ENCODE measurements at places on chromosomes 12 and 14. TPM values are rescaled to one million over a fixed set of nuclear protein-coding genes. Genes with fewer than 3 reads are reported as not detected.
A peak's percentile ranks its signal among the peaks of the same experiment; 100 is the strongest.

The B4GALNT1 gene
- total RNA-seq: 14.1 TPM

DNA sequence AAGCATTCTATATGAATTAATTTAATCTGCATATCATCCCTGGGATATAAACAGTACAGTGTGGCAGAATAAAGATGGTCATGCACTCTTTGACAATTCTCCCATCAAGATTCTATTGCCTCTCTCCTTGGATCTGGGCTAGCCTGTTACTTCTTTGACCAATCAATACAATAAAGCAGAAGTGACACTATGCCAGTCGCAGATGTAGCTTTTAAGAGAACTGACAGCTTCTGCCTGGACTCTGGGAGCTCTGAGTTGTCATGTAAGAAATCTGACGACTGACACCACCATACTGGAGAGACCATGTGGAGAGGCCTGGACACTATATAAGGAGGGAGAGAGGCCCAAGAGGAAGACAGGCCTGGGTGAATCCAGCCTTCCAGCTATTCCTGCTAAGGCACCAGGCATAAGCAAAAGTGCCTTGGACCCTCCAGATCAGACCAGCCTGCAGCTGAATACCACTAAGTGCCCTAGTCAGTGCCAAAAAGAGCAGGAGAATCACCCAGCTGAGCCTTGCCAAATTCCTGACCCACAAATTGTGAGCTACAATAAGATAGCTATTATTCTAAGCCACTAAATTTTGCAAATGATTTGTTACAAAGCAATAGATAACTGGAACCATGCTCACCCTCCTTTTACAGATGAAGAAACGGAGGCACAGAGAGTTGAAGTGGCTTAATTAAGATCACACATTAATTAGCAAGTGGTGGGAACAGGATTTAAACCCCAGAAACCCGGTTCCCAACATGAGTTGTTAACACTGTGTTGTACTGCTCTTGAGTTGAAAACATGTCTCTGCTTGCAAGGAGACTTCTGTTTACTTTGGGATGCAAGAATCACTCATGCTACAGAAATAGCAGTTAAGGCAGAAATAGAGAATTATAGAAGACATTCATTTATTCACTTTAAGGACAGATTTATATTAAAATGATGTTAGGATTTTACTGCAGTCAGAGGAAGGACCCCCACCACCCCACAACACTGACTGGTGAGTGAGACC lies 84.6 kb downstream of the RIN3 start:
- no peak for DNase-seq

GRCh38 chr12:2376908-2377657 lies 324.3 kb downstream of the CACNA1C start:
- DNase-seq: no peak

GRCh38 chr14:41280745-41281144 lies 325.9 kb upstream of the LRFN5 start:
- no peak for DNase-seq

The GYS2 gene
- total RNA-seq: not detected

GRCh38 chr12:26919216-26919555 lies 18.6 kb downstream of the INTS13 start:
- DNase-seq: no peak

The KRT6C gene
- total RNA-seq: 0.34 TPM

The TMTC2 gene
- 44.1 TPM for total RNA-seq

- DNase-seq: no peak
Measured at GRCh38 chr12:120172053-120172452, 22.5 kb downstream of the GCN1 start.

DNA sequence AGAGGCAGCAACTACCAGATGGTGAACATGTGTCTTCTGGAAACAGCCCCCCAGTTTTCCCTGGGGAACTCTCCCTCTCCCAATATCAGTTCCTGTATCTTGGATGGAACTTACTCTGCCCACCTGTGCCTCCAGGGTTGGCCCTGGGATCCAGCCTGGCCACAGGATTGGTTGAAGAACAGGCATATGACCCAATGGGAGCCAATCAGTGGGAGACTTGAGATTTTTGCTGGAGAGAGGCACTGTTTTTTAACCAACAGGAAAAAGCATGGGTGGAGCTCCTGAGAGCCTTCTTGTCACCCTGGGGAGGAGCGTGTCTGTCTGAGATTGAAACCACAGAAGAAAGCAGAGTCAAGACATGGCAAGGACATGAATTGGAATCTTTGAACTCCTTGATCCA lies 33.6 kb upstream of the COX6A1 start:
- DNase-seq: no peak

- DNase-seq: no peak
Measured at GRCh38 chr14:101707863-101708620, 53.5 kb upstream of the PPP2R5C start.

The RD3L gene
- total RNA-seq: not detected

- DNase-seq: peak; percentile 17
Measured at GRCh38 chr14:55354500-55354899, 57.1 kb downstream of the ATG14 start.

The KRT79 gene
- not detected for total RNA-seq

The USP44 gene
- total RNA-seq: 5.6 TPM

The ACOT6 gene
- total RNA-seq: not detected

The GPRC5A gene
- 2.0 TPM for total RNA-seq

- no peak for DNase-seq
Measured at GRCh38 chr12:103639983-103640382, 52.9 kb downstream of the STAB2 start.

The RNFT2 gene
- total RNA-seq: not detected

- DNase-seq: no peak
Measured at GRCh38 chr12:14558473-14558959, 9.2 kb downstream of the PLBD1 start.

DNA sequence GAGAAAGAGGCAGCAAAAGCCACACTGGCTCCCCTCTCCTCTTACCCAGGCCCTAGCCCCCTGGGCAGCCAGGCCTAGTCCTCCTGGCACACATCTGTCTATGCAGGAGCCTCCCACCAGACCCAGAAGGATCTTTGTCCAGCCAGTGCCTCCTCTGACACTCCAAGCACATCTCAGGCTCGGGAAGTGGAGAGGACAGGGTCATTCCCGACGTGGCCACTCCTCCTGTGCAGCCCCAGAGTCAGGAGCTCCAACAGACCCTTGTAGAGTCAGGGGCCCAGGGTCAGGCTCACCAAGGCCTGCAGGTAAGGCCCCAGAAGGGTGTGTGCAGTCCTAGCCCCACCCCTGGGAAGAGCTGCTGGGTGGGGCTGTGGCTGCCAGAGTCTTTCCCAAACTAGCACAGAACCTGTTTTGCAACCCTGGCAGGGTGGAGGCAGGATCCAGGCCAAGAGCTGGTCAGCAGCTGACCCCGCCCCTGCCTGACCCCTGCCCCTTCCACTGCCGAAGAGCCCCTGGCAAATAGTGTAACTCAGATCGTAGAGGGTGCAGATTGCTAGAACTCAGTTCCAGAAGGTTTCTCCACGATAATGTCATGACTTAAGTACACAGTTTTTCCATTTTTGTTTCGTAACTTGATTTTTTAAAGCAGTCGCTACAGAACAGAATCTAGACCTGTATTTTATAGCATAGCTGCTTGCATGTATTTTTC lies 26.6 kb upstream of the PNMA1 start:
- peak; percentile 87 for DNase-seq

GRCh38 chr14:24441485-24441884 lies 1.1 kb downstream of the SDR39U1 start:
- no peak for DNase-seq

The ANKRD33 gene
- not detected for total RNA-seq

DNA sequence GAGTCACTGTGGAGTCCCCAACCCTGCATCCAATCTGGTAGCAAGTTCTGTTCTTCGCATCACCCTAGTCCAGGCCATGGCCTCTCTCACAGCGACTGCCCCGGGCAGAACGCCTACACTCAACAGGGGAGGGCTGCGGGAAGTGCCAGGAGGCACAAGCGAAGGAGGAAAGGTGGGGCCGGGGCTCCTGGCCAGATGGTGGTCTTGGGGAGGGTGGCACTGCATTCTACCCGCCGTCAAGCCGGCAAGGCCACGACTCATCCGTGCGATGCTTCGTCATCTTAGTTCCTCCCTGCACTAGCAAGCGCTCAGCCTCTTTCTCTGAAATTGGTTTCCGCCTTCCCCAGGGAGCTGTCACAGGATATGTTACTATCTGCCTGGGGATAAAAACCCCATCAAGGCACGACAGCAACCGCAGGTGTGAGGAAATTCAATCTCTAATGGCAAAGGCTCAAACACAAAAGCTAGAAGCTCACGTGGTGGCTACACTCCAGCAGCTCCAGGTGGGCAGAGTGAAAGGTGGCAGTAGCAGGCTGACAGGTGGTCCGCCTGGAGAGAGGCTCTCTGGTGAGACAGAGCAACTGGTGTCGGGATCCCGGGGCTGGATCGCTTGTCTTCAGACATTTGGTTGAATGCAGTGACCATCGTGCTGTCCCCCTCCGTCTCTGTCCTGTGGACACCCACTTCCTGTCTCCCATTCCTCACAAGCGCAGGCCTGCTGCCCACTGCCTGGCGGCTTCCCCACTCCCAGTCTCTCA lies 34.1 kb downstream of the ACADS start:
- no peak for DNase-seq

DNA sequence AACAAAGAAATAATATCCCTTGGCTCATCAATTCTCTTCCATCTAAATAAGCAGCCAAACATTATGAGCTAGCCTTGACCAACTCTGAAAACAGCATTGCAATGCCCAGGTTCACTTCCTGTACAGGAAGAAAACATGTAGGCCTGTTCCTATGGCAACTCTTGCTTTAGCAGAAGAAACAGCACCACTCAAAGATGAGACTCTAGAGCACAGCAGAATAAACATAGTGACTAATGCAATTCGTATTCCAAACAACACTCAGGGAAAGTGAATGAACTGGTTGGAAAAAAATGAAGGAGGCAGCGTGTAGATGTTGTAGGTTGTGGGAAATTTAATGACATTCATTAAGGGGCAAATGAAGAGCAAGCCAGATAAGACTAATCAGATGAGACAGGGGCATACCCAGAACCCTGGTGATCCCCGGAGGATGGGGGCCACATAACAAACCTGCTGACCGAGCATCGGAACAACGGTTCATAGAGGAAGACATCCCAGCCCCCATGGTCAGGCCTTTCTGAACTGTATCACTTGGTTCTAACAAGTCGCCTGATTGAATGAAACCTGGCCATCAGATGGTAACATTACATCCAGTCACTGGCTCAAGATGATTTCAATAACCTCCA lies 9.0 kb downstream of the ARHGDIB start:
- DNase-seq: no peak

- DNase-seq: no peak
Measured at GRCh38 chr14:63614679-63615363, 26.9 kb downstream of the WDR89 start.

DNA sequence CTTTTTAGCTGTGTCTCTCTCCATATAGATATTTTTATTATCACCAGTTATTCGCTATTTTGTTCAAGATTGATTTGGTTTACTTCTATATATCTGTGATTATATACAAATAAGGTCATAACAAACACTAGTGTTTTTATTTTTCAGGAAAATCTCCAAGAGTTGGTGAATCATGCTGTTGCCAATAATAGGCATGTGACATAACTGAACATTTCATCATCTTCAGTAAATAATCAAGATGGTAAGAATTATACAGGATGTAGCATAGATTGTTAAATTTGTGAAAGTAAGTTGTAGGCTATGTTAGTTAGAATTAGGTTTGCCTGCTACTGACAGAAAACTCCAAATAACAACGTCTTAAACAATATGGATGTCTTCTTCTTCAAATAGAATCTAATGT lies 240.9 kb upstream of the PDE3A start:
- no peak for DNase-seq

The SLC6A15 gene
- 0.97 TPM for total RNA-seq

Measured in uterus (tissue), 4 donors.